ENCODE measurements at places on chromosomes 11 and 22.

DNA sequence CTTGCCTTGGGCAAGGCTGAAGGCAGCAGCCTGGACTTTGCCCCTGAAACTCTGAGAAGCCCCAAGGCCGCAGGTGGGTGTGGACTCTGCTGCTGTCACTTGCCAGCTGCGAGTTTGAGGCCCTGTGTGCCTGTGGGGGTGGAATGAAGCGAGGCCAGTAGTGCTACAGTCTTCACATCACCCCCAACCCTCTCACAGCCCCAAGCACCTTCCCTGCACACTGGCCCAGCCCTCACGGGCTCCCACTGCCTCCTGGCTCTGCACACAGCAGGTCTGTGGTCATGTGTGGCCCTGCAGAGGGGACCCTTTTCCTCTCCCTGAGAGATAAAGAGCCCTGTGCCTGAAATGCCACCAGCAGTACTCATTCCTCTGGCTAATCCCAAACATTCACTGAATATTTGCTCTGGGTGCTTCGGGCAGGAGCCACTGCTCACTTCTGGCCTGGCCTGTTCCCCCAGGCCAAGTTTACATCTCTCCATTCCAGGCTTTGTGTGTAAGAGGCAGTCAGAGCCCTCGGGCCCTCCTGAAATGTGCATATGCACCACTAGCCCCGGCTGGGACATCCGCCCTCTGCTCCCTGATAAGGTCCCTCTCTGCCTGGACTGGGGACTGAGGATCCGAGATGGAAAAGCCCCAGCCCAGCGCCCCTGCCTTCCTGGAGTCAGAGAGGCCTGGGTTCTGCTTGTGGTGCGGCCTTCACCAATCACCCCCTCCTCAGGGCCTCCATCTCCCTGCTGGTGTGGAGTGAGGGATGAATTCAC is 17.7 kb downstream of the MGAT3 start:
- peaks cover 19% of the 10 kb centered on the region for H3K4me1 ChIP-seq
- no peak for DNase-seq
- no peak overlapping the region for H3K27ac ChIP-seq
- H3K36me3 ChIP-seq: no peaks in the 10 kb centered on the region
- H3K27me3 ChIP-seq: no peaks in the 10 kb centered on the region

DNA sequence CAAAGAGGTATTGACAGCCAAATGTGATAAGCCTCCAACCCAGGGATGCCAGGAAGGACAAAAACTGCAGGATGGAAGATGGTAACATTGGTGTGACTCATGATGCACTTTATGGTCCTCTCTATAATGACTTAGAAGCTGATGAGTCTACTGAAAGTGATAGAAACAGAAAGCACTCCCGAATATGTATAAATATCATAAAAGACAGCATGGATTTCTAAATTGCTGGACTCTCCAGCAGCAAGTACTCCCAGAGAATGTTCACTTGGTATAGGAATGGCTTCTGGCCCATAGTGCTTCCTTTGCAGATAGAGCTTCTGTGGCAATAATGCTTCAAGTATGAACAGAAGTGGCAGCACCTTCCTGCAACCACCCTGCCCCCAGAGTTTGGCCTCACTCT is at the start of gene OR52B2:
Gene OR52B2 (minus strand): TSS at position 101 of the 400 bp plus-strand sequence. CDS start 0 bp downstream, at position 101.
- peaks cover 6% of the 10 kb centered on the region for H3K27me3 ChIP-seq
- no peak within 1 kb of the TSS for H3K27ac ChIP-seq
- no peaks in the 10 kb centered on the region for H3K4me1 ChIP-seq
- H3K36me3 ChIP-seq: no peaks in the 10 kb centered on the region
- DNase-seq: no peak
- no peak within 1 kb of the TSS for H3K4me3 ChIP-seq

- no peaks in the 10 kb centered on the region for H3K4me1 ChIP-seq
- no peaks in the 10 kb centered on the region for H3K27me3 ChIP-seq
- no peak for DNase-seq
- H3K27ac ChIP-seq: no peak overlapping the region
- no peaks in the 10 kb centered on the region for H3K36me3 ChIP-seq
Measured at GRCh38 chr22:45510376-45511232, 7.9 kb downstream of the FBLN1 start.

GRCh38 chr11:37107831-37108230 is 509.8 kb upstream of the RAG2 start:
- no peak overlapping the region for H3K4me3 ChIP-seq
- no peak for DNase-seq
- H3K4me1 ChIP-seq: no peaks in the 10 kb centered on the region
- no peak overlapping the region for H3K27ac ChIP-seq
- no peaks in the 10 kb centered on the region for H3K27me3 ChIP-seq

GRCh38 chr11:107769189-107769588 is 57.3 kb upstream of the SLN start:
- no peak overlapping the region for H3K27ac ChIP-seq
- H3K27me3 ChIP-seq: peaks cover 12% of the 10 kb centered on the region
- H3K4me3 ChIP-seq: no peak overlapping the region
- H3K4me1 ChIP-seq: peaks cover 4% of the 10 kb centered on the region
- H3K36me3 ChIP-seq: no peaks in the 10 kb centered on the region

GRCh38 chr22:39658367-39658766 is 87.8 kb downstream of the CACNA1I start:
- peak overlapping the region; percentile 51 for H3K4me3 ChIP-seq
- peaks cover 31% of the 10 kb centered on the region for H3K4me1 ChIP-seq
- peak; percentile 8 for DNase-seq
- no peaks in the 10 kb centered on the region for H3K36me3 ChIP-seq
- peaks cover 10% of the 10 kb centered on the region for H3K27me3 ChIP-seq

- H3K4me3 ChIP-seq: no peak overlapping the region
- no peaks in the 10 kb centered on the region for H3K4me1 ChIP-seq
- no peaks in the 10 kb centered on the region for H3K27me3 ChIP-seq
- no peaks in the 10 kb centered on the region for H3K36me3 ChIP-seq
Measured at GRCh38 chr11:115984228-115984627, 480.0 kb upstream of the CADM1 start.

DNA sequence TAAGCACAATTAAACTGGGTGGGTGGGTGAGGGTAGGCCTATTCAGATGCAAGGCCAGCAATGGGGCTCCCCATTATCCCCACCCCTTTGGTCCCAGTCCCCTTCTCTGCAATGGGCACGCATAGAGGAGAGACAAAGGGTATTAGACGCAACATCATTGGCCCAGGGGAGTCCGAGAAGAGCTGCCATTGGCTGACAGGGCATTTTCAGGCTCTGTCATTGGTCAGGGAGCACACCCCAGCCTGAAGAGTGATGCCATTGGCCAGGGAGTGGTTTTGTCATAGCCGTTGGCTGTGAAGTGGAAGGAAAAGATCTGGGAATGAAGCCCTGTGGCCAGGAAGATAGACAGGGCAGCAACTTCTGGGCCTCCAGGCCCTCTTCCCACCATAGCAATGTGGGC is 2.8 kb upstream of the TRIM3 start:
- peaks cover 35% of the 10 kb centered on the region for H3K4me1 ChIP-seq
- H3K27ac ChIP-seq: peak overlapping the region; percentile 40
- H3K36me3 ChIP-seq: peaks cover 23% of the 10 kb centered on the region
- peaks cover 4% of the 10 kb centered on the region for H3K27me3 ChIP-seq

DNA sequence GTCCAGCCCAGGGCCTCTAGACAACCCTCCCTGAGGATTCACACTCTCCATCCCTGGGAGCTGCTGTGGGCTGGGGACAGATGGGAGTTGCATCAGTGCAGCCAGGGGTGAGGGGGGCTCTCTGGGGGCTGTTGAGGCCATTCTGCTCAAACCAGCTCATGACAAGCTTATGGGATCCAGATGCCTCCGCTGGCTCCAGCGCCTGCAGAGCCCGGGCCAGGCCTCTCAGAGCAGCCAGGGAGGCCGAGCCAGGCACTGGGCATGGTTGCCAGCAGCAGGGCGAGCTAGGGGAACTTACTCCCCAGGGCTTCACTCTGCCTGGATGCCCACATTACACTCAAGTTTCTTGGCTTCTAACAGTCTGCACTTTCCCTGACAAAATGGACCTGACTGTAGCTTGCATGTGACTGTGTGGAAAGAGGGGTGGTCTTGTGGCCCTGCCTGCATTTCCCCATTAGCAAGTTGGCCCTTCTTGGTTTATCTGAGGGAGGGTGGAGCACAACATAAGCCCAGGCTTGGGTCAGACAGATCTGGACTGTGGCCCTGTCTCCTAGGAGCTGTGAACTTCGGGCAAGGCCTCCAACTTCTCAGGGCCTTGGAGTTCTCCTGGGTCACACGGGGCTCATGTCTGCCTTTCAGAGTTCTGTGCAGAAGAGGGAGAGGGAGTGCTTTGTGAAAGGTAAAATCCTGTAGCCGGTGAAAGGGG is 34.5 kb upstream of the CYB5R3 start:
- no peak overlapping the region for H3K27ac ChIP-seq
- no peak overlapping the region for H3K4me3 ChIP-seq
- H3K36me3 ChIP-seq: no peaks in the 10 kb centered on the region
- no peaks in the 10 kb centered on the region for H3K4me1 ChIP-seq

DNA sequence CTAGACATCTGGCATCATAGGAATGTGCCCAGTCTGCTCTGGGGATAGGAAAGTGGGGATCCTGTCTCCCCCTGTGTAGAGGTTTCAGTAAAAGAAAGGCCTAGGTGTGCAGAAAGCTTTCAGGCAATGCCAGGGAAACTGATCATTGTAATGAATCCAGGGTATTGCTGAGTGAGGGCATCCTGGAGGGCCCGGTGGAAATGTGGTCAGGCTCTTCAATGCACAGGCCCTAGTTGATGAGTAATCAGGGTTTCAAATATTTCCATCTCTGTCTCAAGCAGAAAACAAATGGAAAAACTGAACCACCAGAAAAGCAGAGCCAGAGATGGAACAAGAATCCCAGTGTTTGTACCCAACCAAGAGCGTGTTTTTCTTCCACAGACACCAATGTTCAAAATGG is 2.0 kb downstream of the CD3E start:
- no peak for DNase-seq
- H3K36me3 ChIP-seq: peaks cover 57% of the 10 kb centered on the region
- H3K4me1 ChIP-seq: peaks cover 70% of the 10 kb centered on the region
- H3K27ac ChIP-seq: peak overlapping the region; percentile 88
- H3K27me3 ChIP-seq: no peaks in the 10 kb centered on the region

DNA sequence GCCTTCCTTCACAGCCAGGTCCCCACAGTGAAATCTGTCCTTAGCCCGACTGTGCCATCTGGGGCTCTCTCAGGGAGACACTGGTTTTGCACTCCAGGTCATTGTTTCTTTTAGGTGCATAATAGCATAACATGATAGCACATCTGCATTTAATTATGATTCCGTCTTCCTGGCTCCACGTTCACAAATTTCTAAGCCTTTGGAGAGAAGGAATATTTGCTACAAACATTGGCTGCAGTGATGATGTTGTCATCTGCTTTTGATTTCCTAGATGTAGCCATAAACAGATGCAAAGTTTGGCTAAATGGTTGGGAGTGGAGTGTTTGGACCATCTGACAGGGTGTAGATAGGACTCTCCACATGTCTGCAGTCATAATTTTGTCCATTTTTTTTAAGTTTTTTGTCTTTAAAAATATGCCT is 12.0 kb upstream of the CAT start:
- no peak overlapping the region for H3K4me3 ChIP-seq
- no peak for DNase-seq
- H3K27me3 ChIP-seq: peaks cover 11% of the 10 kb centered on the region
- H3K27ac ChIP-seq: no peak overlapping the region
- H3K4me1 ChIP-seq: no peaks in the 10 kb centered on the region

GRCh38 chr11:16959602-16960001 is 54.6 kb downstream of the PLEKHA7 start:
- H3K36me3 ChIP-seq: no peaks in the 10 kb centered on the region
- peaks cover 4% of the 10 kb centered on the region for H3K27me3 ChIP-seq
- no peak for DNase-seq
- peaks cover 11% of the 10 kb centered on the region for H3K4me1 ChIP-seq

- no peaks in the 10 kb centered on the region for H3K27me3 ChIP-seq
- DNase-seq: no peak
- peaks cover 20% of the 10 kb centered on the region for H3K36me3 ChIP-seq
- H3K4me3 ChIP-seq: no peak overlapping the region
- H3K4me1 ChIP-seq: peaks cover 37% of the 10 kb centered on the region
Measured at GRCh38 chr11:65710421-65710820, 1.6 kb upstream of the KAT5 start.

DNA sequence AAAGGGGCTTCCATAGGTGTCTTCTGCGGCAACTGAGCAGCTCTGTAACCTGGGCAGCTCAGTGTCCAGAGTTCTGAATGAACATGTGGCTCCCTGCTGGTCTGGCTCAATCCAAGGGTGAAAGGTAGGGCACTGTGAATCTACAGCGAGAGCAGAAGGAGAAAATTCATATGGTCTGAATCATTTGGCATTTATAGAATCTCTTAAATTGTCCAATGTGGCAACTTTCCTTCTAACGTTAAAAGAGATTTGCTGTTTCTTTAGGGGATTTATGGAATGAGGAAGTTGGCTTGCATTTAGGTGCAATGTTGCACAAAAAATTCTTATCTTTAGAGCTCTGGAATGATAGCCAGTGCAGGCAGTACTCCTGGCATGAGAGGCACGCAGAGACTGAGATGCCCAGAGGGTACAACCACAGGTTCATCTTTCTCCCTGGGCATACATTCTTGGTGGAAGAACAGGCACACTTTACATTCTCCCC is 17.0 kb downstream of the ATXN10 start:
- no peak for DNase-seq
- peaks cover 22% of the 10 kb centered on the region for H3K36me3 ChIP-seq
- H3K4me1 ChIP-seq: peaks cover 5% of the 10 kb centered on the region
- H3K27me3 ChIP-seq: no peaks in the 10 kb centered on the region
- H3K27ac ChIP-seq: no peak overlapping the region

GRCh38 chr11:133149698-133150097 is 382.6 kb downstream of the OPCML start:
- H3K4me1 ChIP-seq: no peaks in the 10 kb centered on the region
- H3K27ac ChIP-seq: no peak overlapping the region
- no peak for DNase-seq
- peaks cover 4% of the 10 kb centered on the region for H3K27me3 ChIP-seq
- H3K36me3 ChIP-seq: no peaks in the 10 kb centered on the region

GRCh38 chr11:93034031-93034722 is 64.7 kb downstream of the MTNR1B start:
- no peak overlapping the region for H3K4me3 ChIP-seq
- H3K27me3 ChIP-seq: no peaks in the 10 kb centered on the region
- no peak overlapping the region for H3K27ac ChIP-seq
- no peaks in the 10 kb centered on the region for H3K4me1 ChIP-seq
- DNase-seq: no peak
- no peaks in the 10 kb centered on the region for H3K36me3 ChIP-seq

GRCh38 chr22:45937960-45938359 is 39.0 kb downstream of the WNT7B start:
- no peak overlapping the region for H3K27ac ChIP-seq
- no peaks in the 10 kb centered on the region for H3K36me3 ChIP-seq
- H3K27me3 ChIP-seq: peaks cover 1% of the 10 kb centered on the region
- no peak for DNase-seq
- H3K4me3 ChIP-seq: no peak overlapping the region

Data from activated T-helper 1 cell treated with anti-CD3 and anti-CD28 coated beads, Interleukin-12 subunit alpha, Interleukin-12 subunit beta, Interleukin-2, Interleukin-4 antibody, amounts not matched to agents 30 ng/mL and 10 ng/mL and 1 ng/mL, durations not matched to agents 14 hours and 24 hours and 36 hours (primary cell).